ENCODE measurements at places on chromosomes 7 and 10.
A peak's percentile ranks its signal among the peaks of the same experiment; 100 is the strongest.

DNA sequence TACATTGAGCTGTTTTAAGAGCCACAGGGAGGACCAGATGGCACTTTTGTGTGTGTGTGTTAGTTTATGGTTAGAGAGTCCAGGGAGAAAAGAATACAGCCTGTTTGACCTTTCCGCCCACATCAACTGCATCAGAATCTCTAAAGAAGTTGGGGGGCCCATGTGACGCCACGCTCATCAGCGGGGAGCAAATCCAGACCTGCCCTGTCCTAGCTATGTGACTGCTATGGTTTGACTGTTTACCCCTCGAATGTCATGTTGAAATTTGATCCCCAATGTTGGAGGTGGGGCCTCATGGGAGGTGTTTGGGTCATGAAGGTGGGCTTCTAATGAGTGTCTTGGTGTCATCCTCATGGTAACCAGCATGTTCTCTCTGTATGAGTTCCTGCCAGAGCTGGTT lies 128.0 kb downstream of the ADRA2A start:
- no peak for DNase-seq

DNA sequence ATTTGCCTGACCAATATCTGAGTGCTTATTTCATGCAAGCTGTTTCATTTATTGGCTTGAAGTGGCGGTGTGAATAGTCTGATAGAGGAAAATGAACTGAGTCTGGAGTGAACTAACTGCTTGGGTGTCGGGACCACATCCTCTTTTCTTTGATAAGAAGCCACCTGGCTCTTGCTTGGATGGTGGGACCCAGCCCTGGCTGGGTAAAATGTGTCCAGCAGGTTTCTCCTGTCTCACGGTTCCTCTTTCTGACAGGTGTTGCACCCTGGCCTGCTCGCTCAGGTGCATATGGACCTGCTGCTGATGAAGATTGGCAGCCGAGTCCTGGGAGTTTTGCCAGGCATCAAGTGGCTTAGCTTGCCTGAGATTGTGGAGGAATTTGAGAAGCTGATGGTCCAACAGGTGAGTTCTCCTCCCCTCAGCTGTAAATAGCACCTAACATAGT lies 1.6 kb downstream of the ADCK2 start:
- peak; percentile 52 for DNase-seq

DNA sequence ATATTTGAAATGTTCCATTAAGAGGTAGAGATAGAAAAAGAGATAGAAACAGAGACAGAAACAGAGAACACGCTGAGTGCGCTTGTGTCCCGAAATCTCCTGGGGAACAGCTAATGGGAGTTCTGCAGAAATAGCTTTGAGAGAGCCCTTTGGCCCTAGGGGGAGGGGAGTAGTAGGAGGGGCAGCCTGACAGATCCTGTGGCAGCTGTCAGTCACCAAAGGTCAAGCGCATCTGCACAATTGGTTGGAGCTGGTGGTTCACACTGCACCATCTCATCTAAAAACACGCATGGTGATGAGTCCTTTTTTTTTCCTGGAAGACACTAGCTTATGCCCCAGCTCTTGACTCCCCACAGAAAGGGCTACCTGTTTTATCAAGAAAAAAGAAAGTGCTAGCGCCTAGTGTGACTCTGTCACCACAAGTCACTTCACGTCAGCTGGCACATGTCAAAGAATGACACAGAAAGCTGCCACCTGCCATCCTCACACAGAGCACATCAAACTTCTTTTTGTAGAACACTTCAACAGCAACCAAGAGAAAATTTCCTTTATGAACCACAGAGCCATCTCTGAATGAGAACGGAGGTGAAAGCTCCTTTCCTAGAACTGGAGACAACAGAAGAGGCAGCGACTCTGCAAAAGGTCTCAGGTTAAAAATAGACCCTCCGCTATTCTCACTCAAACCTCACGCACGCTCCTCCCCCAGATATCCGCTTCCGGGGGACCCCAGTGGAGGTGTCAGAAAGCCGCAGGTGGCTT lies 125.7 kb downstream of the GFRA1 start:
- no peak for DNase-seq

DNA sequence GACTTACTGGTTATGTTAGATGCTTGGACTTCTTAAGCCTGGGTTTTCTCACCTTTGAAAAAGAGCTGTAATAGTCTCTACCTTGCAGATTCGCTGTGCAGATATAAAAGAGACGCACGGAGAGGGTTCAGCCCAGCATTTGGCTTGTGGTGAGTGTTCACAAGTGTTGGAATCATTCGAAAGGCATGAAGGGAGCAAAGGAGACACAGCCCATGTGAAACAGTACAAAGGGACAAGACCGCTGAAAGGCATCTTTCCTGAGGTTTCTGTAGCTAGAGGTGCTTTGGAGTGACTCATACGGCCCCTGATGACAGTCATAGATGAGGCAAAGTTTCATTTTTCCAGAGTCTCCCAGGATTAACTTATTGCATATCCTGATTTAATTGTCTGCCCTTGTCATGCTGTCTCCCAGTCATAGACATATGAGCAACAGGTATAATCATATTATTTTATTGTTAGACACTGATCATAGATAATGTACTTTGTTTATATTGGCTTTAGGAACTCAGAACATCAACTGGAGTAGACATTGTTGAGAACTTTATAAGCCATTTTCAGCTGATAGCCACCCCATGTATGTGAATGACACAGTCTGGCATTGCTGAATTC lies 171.1 kb downstream of the ADRA2A start:
- DNase-seq, result no peak

- no peak for DNase-seq
Observed at GRCh38 chr10:79255007-79255507, 92.2 kb upstream of the PPIF start.

- no peak for DNase-seq
Observed at GRCh38 chr7:133550145-133550544, 297.3 kb downstream of the EXOC4 start.

- DNase-seq, result peak; percentile 71
Observed at GRCh38 chr10:22629852-22630233, 84.5 kb downstream of the PIP4K2A start.

- DNase-seq, result no peak
Observed at GRCh38 chr10:109103278-109103677, 820.0 kb downstream of the XPNPEP1 start.

DNA sequence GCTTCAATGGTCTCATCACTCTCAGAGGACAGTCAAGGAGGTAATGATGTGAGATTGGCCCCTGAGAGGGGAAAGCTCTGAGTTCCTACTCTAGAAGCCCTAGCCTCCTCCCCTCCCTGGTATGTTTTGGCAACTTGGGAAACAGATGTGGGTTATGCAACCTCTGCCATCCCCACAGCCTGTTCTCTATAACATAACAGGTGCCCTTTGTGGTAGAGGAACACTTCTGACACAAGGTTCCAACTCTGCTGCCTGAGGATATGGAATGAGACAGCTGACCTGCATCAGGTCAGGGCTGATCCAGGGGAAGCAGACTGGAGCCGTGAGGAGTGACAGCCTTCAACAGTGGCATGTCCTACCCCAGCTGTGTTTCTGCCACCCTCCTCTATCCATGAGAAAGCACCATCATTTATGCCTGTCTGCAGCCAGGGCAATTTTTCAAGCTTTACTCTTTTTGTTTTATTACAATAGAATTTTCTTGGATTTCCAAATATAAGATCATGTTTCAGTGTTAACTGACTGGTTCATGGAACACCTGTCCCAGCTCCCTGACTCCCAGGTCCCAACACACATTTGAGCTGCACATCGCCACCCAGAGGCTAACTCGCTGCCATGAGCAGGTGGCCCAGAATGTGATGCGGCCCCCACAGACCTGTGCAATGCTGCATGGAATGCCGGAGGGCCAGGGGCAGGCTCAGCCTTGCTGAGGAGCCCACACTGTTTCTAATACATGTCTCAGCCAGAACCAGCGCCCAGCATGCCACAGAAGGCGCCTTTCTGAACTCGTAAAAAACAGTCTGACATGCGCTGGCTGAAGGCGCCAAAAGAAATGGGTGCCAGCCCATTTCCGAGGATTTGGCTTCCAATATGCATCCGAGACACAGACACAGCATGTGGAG lies 124.8 kb upstream of the CHST15 start:
- DNase-seq, result no peak

DNA sequence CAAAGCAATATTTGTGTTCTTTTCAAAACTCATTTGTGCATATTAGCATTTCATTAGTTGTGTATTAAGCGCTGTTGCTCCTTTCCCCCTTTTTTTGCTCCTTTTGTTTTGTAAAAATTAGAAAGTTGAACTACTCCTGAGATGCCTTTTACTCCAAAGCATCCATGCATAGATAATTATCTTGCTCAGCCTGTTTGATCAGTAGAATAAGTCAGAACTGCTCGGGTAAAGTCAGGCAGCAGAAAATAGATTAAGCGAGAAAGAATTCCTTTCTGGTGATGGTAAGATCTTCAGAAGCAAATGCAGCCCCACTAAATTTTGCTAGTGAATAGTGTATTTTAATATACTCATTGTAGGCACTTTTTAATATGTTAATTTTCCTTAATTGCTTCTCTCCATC lies 227.1 kb downstream of the TEX36 start:
- no peak for DNase-seq

DNA sequence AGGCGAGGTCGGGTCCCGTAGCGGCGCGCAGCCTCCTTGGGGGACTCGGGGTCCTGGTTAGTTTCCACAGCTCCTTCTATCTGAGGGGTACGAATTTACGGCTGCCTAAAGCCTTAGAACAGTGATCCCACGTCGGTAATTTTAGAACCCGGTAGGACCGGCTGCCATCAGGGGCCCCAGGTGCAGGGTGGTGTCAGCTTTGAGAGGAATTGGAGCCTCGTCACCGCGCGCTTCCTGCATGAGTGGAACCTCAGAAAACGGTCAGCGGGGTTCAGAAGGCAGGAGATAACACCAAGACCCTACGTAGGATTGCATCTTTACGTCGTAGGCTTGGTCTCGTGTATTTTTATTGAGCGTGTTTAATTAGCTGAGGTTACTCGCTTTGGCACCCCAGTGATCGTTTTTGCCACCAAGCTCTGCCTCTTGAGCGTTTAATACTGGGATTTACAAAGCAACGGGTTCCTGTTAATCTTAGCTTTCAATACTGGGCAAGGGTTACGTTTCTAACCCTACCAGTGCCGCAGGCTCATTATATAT lies 443 bp downstream of the RNF32 start:
- peak; percentile 86 for DNase-seq

DNA sequence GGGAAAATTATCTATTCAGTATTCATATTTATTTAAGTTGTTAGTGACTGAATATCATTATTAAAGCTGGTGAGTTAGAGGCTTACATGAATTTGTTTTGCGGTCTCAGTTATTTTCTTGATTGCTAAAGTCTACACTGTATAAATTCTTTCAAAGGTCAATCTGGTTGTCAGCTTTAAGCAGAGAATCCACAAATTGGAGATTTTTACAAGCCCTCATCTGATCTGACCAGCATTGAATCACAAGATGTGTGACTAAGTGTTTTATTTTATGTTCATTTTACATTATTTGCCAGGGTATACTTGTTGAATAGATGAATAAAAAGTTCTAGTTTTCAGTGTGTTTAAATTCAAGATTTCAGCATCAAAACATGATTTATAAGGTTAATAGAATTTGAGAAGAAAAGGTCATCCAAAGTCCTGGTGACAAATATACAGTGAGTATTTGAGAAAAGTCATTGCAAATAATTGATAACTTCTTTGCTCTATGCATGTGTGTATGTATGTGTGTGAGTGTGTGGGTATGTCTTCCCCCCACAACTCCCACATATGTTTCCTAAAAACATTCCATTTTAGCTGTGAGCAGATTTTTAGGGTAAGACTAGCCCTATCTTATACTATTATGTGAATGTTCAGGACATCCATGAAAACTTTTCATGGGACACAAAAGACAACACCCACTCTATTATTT lies 4.4 kb downstream of the SEMA3A start:
- DNase-seq, result no peak

DNA sequence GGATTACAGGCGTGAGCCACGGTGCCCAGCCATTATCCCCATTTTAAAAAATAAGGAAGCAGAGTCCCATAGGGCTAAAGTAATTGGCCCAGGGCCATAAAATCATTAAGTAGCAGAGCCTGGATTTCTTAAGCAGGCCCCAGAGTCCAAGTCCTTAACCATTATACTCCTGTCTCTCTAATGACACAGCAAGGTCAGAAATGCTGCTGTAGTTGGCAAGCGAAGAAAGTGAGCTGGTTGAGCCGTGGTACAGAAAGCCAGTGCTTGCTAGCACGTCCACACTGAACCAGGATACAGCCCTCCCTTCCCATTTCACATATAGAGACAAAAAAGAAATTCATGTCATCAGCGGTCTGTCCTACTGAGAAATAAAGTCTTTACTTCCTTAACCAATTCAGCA lies 562.7 kb downstream of the GALNT17 start:
- no peak for DNase-seq

DNA sequence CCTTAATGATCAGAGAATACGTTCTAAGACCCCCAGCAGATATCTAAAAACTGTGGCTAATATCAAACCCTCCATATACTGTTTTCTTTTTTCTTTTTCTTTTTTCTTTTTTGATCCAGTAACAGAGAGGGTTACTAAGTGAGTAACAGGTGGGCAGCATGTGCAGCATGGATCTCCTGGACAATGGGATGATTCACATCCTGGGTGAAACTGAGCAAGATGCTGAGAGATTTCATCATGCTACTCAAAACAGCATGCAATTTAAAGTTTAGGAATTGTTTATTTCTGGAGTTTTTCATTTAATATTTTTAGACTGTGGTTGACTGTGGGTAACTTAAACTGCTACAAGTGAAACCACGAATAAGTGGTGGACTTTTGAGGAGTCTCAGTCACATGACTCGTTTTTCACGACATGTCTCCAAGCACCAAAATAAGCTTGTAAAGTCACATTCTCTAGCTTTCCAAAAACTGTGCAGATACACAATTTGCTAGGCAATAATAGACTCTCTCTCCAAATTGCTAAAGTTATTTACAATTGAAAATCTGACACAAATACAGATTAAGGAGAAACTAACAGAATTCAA lies 716.2 kb downstream of the NXPH1 start:
- DNase-seq, result no peak

DNA sequence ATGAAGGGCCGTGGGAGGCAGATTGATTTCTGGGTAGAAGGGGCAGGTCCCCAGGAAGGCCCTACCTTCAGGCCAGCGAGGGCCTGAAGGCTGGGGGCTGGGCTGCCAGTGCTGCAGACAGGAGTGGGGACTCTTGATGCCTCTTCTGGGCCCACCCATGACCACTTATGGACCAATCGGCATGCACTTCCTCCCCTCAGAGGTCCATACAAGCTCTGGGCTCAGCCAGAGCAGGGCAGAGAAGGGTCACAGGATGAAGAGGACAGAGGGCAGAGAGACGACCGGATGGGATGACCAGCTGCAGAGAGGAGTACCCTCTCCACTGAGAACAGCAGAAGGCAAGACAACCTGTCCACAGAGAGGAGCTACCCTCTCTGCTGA lies 120.1 kb downstream of the DYNC2I1 start:
- DNase-seq, result no peak
